Cardiac septum (tissue), 1 donor: ENCODE measurements at places on chromosomes 6 and 20. TPM values are rescaled to one million over a fixed set of nuclear protein-coding genes. Genes with fewer than 3 reads are reported as not detected.

Gene NRN1
- 10.4 TPM for total RNA-seq

DNA sequence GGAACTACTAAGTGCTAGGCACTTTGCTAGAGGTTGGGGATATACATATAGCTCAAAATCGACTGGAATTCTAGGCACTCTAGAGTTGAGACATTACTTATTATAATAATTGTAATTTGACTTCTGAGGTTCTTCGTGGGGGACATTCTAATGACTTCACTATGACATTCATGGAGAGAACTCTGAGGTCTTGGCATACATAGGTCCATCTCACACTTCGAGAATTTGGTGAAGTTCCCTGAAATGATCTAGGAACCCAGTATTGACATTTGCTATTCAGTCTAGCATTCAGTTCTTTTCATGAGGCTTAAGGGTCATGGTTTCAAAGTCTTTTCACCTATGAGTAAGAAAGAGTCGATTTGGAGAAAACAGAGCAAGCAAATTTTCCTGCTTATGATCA lies 446.6 kb upstream of the JAG1 start:
- no peak for DNase-seq

DNA sequence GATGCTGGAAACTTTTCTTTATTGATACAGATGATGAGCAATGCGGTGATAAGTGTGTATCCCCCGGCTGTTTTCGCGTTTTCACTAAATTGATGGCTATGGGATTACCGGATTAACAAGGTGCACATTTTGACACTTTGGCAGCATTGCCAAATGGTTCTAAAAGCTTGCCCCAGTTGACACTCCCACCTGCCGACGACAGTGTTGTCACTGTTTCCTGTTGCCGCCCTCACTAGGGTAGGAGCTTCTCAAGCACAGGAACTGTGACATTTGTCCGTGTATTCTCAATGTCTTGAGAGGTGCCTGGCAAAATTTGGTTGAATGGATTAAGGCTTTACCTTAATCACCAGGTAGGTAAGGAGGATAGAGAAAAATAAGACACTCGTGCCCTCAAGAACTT lies 9.8 kb upstream of the MAPK13 start:
- no peak for DNase-seq

Gene MAS1
- total RNA-seq: 0.03 TPM

Gene MROH8
- 3.8 TPM for total RNA-seq

DNA sequence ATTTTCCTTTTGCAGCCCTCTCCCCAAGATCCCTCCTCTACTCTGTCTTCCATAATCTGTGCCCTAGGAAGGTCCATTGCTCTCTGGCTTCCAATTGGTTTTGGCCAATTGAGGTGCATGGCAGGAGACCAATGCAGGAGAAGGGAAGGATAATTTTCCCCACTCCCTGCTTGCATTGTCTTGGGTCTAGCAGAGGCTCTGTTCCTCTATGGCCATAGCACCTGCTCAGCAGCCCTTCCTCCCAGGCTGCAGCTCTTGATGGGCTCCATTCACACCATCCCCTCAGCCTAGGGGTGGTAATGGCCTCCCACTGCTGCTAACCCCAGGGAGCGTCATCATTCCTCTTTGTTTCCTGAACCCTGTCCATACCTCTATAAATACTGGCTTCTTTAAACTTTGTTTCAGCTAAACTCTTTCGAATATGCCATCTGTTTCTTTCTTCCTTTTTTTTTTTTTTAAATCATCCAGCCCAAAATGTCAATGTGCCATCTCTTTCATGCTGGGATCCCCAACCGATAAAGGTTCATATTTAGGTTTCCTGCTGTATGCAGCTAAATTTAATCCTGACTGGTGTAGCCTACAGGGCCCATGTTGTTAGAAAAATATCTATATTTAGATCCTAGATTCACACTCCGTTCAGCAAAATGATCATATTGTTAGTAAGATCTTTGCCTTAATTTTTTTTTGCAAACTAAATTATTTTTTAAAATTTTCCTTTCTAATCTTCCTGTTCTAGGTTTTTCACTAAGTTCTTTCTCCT lies 63.8 kb downstream of the HECA start:
- DNase-seq: no peak

DNA sequence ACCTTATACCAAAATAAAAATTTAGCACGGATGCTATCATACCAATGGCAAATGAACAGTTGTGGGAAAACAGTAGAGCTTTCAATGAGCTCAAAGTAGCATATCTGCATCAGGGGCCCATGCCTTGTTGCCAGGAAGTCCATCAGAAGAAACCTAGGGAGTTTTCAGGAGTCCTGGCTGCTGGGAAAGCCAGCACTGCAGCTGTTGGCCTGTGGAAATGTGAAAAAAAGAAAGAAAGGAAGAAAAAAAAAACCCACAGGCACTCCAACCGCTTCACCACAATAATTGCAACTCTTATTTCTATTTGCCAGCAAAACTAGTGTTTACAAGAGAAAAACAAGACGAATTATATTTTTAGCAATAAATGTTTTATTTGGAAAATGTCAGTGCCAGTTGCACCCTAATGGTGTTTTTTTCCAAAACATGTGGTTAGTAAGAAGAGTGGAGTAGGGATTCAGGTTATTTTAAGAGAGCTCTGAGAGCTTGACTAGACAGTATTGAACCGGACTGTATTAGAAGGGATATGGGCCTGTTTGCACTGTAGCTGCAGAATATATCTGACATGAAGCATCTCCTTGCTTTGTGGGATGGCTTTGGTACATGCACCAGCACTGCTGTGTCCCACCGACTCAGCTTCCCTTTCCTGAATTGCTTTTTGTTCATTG lies 137.3 kb downstream of the CCDC170 start:
- no peak for DNase-seq

Gene PGC
- total RNA-seq: not detected

Gene IL17A
- total RNA-seq: not detected
